A549 (cell line): ENCODE measurements at places on chromosomes 16 and 17.

DNA sequence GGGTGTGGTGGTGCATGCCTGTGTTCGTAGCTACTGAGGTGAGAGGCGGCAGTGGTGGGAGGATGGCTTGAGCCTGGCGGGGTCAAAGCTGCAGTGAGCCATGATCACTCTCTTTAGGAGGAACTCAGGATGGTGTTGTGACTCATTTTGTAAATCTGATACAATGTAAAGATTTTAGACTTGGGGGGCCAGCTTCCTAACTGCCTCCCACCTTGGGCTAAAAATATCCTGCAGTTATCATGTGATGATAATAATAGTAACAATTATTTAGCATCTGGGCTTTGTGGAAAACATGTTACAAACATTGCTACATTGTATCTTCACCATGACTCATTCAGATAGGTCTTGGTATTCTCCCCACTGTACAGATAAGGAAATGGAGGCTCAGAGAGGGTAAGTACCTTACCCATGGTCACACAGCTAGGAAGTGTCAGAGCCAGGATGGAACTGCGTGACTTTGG lies 7.4 kb downstream of the CTNS start:
- DNase-seq, result no peak

DNA sequence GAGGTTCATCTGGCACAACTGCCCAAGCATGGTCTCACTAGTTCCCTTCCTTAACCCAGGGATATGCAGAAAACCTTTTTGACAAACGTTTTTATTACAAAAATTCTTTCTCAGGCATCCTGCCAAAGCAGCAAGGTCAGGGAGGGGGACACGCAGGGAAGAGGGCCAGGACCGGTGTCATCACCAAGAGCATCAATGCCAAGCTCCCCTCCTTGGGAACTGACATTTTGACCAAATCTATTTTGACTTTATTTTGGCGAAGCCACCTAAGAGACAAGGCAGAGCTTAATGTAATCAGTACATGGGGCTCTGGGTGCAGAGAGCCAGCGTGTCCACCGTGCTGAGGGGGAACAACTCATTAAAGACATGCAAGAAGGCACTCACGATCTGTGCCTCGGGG lies 265.2 kb downstream of the CBLN1 start:
- DNase-seq, result no peak

DNA sequence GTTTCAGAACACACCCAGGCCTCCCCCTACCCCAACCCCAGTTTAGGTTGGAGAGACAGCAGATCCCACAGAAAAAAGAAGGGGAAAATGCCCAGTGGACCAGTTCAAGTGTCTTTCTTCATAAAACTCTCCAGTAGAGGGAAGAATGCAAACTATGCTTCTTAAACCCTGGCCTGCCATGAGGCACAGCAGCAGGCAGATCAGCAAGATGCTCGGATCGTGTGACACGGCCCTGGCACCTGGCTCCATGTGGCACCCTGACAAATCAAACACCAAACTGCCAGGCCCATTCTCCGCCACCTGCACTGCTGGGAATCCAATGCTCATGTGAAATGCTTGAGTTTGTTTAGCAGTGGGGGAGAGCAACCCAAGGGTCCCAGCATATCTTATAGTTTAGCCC lies 166.8 kb downstream of the SOX9 start:
- no peak for DNase-seq

DNA sequence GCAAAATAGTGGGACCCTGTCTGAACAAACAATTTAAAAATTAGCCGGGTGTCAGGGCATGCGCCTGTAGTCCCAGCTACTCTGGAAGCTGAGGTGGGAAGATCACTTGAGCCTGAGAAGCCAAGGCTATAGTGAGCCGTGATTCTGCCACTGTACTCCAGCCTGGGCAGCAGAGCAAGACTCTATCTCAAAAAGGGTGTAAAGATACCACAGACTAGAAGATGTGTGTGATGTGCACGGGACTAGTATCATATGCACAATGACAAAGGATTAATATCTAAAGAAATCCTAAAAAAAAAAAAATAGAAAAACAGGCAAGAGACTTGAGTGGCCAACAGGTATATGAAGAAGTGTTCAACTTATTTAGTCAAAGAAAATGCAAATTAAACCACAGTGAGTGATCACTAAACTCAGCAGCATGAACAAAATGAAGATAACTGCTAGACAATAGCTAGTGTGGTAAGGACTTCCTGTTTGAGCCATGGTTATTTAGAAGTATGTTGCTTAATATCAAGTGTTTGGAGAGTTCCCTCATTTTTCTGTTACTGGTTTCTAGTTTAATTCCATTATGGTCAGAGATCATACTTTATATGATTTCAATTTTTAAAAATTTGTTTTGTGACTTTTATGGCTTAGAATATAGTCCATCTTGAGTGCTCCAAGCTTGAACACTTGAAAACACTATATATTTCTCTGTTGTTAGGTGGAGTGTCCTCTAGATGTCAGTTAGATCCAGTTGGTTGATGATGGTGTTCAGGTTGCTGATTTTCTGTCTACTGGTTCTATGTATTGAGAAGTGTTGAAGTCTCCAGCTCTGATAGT lies 14.7 kb upstream of the SLX4 start:
- DNase-seq, result no peak

DNA sequence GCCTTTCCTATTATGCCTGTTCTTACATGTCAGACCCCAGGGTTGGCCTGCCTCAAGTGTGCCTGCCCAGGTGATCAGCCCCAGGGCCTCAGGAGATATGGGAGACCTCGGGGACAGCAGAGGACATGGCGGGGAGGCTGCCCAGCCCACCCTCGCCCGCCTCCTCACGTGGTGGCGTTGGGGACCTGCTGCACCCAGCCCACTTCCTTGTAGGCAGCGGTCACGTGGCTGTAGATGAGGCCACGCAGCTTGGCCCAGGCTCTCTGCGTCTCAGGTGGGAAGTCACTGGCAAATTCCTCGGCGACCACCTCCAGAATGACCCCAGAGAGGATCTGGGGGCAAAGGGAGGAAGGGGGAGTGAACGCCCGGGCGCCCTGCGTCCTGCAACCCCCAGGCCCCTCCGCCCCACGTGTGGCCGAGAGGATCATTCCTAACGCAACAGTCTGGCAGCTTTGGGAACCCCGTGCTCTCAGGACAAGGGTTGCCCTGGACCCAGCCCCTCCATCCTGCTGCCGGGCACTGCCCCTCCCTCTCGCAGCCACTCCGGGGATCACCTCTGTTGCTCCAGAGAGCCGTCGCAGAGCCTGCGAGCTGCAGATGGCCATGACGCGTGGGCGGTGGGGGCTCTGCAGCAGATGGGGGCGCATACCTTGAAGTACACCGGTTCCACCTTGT lies 6.6 kb downstream of the CYGB start:
- no peak for DNase-seq

DNA sequence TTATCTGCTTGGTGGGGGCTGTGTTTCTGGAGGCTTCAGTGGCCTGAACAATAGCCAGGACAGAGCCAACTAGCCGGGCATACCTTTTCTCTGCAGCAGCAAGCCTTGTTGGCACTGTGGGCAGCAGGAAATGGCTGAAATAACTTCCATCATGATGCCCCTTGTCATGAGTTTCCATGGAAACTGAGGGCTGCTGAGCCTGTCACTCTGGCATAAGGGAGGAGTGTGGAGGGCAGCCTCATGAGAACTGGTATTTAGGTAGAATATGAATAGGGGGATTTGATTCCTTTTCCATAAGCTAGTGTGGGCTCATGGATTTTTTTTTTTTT lies 39.4 kb downstream of the PLCG2 start:
- DNase-seq, result no peak

GRCh38 chr16:15581127-15581815 lies 61.7 kb downstream of the MARF1 start:
- DNase-seq, result no peak

- DNase-seq, result no peak
These were observed 410.0 kb downstream of the RBFOX1 start for GRCh38 chr16:7742626-7743025.

- DNase-seq, result no peak
These were observed 146.9 kb downstream of the ZNF423 start for GRCh38 chr16:49709057-49709456.

DNA sequence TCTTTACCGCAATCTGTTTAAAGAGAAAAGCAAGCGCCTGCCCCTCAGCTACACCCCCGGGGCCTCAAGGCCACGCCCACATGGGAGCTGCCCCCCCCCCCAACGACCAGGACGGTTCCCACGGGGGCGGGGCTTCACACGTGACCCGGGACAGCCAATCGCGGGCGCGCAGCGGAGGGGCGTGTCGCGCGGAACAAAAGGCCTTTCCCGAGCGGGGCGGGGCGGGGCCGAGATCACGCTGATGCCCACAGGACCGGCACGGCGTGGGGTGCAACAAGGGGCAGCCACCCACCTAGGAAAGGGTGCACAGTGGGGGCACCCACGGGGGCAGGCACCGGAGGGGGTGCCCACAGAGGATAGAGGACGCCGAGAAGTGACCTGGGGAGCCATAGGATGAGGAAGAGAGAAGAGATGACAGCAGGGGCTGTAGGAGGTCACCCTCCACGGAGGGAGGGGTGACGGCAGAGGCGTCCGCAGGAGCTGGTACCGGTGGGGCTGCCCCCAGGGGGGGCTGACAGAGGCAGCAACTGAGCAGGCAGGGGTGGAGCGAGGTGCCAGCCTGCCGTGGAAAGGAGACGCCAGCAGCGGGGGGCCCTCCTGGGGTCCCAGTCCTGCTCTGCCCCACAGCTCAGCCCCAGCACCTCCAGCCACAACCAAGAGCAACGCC lies 6.2 kb downstream of the UNKL start:
- DNase-seq, result peak; percentile 78

- no peak for DNase-seq
These were observed 249.4 kb downstream of the FTO start for GRCh38 chr16:53953336-53953735.

GRCh38 chr17:75751676-75752404 lies 13.2 kb downstream of the GALK1 start:
- DNase-seq, result no peak

- no peak for DNase-seq
These were observed 40.5 kb downstream of the FTO start for GRCh38 chr16:53744449-53744848.

GRCh38 chr16:10405386-10405939 lies 19.6 kb downstream of the ATF7IP2 start:
- no peak for DNase-seq

DNA sequence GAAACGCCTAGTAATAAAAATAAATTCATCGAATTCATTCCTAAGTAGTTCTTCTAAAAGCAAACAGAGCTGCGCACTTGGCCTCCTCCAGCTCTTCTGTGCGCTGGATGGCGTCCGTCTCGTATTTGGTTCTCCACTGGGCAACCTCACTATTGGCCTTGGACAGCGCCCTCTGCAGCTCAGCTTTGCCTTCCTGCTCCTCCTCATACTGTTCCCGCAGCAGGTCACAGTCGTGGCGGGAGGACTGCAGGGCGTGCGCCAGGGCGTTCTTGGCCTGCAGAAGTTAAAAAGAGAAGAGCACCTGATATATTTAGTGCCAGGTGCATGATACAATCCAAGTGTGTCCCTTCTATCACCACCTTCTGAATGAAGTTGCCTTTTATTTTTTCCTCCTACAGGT lies 21.8 kb downstream of the MYH3 start:
- DNase-seq, result no peak

- no peak for DNase-seq
These were observed 73.7 kb downstream of the CNGB1 start for GRCh38 chr16:57897053-57897784.

- peak; percentile 62 for DNase-seq
These were observed 5.6 kb downstream of the SF3B3 start for GRCh38 chr16:70529051-70529777.

DNA sequence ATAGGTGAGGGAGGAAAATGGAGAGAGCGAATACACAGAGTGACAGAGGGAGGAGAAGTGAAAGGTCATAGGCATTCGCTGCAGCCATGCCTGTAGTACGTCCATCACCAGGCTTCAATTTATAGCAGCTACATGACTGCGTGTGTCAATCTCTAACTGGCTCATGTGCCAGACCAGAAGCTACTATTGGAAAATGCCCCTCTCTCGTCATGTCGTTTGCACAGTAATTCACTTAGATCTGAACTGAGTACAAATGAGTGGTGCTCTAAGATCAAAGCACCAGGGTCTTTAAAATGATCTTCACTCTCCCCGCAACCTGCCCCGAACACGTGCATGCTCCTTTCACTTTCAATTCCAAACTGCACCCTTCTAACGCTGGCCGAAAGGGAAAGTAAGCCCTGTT lies 51.3 kb downstream of the ADCY9 start:
- DNase-seq, result no peak

DNA sequence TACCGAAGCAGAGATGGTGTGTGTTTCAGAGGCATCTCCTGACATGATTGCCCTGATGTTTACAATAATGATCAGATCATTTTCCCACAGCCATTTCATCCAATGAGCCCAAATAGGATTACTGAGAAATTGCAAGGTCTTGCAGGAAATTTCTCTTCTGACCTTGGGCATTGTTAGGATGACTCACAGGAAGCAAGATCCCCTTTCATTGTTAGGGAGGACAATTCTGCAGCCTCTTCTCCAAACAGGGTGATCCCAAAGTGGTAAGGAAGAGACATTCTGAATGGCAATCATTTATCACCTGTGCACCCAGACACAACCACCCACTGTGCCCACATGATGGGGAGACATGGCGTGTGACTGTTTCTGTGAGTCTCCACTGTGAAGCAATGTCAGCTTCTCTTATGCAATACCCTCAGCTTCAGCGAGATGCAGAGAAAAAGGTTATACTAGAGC lies 306.7 kb upstream of the XYLT1 start:
- DNase-seq, result no peak

- no peak for DNase-seq
These were observed 273.8 kb downstream of the NPIPA8 start for GRCh38 chr16:18062713-18063112.
